ENCODE measurements at places on chromosomes 1 and 21. TPM values are rescaled to one million over a fixed set of nuclear protein-coding genes. Genes with fewer than 3 reads are reported as not detected.

DNA sequence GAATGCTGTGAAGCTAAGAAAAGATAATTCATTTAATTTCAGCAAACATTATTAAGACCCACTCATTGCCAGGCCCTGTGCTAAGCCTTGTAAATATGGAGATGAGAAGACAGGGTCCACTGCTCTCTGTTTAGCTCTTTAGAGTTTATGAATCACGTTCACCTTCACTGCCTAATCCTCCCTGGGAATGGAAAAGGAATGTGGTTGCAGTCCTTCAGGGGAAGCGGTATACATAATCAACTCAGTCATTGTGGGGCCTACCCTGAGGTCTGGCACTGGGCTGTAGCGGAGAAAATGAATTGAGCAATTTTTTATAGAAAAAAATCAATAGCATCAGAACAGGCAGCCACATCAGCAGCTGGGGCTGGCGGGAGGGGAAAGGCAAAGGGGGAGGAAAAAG, 412.1 kb upstream of the NFIA start:
- no peak overlapping the region for H3K27ac ChIP-seq
- no peaks in the 10 kb centered on the region for H3K27me3 ChIP-seq
- H3K4me1 ChIP-seq = peaks cover 25% of the 10 kb centered on the region
- DNase-seq = no peak
- H3K36me3 ChIP-seq = no peaks in the 10 kb centered on the region
- H3K4me3 ChIP-seq = no peak overlapping the region

DNA sequence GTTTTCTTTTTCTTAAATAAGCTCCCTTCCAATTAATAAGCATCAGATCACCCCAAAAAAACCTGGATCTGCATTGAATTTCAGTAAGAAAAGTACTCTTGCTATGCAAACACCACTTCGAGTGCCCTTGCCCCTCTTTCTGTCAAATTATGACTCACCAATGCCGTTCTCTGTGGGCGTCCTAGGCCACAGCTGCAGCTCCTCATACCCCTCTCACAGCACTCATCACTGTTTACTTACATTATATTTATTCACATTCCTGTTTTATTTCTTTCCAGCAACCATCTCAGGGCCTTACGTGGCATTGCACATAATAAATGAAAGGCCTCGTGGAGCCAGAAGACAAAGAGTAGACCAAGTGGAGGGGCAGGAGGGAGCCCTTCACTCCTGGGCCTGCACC, 99.1 kb upstream of the CTTNBP2NL start:
- no peak overlapping the region for H3K4me3 ChIP-seq
- no peak for DNase-seq
- H3K27me3 ChIP-seq = peaks cover 11% of the 10 kb centered on the region

DNA sequence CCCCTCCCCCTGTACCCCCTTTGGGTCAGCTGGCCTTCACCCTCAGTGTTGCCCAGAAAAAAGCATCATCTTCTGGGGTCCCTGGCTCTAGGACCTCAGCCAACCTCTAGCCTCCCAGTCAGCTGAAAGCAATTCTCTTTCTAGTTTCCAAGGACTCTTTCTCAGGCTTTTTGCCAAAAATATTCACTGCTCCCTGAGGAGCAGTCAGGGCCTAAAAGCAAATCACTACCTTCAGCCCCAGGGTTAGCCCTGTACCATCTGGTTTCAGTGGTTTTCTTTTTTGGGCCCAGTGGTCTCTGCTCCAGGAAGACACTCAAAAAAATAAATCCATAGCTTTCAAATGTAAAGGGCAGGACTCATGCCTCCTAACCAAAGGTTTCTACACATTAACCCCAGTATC, 3.1 kb upstream of the LMOD1 start:
- no peak overlapping the region for H3K4me3 ChIP-seq
- H3K27me3 ChIP-seq = peaks cover 39% of the 10 kb centered on the region
- no peak overlapping the region for H3K27ac ChIP-seq

DNA sequence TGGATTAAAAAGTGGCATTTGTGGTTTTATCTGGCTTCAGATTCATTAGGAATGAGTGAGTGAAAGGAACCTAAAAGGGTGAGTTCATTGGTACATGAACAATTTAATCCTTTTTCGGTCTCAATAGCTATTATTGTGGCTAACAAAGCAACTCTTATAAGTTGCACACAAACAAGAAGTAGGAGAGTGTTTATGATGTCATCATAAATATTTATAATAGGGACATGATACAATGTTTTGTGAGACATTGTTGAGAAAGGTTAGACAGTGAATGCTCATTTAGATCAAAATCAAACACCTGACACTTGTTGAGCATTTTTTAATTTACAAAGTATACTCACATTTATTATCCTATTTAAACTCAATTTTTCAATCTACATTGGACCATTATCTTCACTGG, 363.4 kb downstream of the PDE4B start:
- H3K27ac ChIP-seq = no peak overlapping the region
- no peak for DNase-seq
- H3K4me3 ChIP-seq = no peak overlapping the region
- no peaks in the 10 kb centered on the region for H3K36me3 ChIP-seq

GRCh38 chr1:247371801-247372259, 40.2 kb upstream of the ZNF496 start:
- H3K4me3 ChIP-seq = no peak overlapping the region
- peaks cover 21% of the 10 kb centered on the region for H3K27me3 ChIP-seq
- peaks cover 8% of the 10 kb centered on the region for H3K36me3 ChIP-seq
- H3K4me1 ChIP-seq = peaks cover 32% of the 10 kb centered on the region
- no peak for DNase-seq
- no peak overlapping the region for H3K27ac ChIP-seq

- H3K27ac ChIP-seq = no peak overlapping the region
- H3K4me1 ChIP-seq = peaks cover 22% of the 10 kb centered on the region
- peaks cover 34% of the 10 kb centered on the region for H3K27me3 ChIP-seq
- peak overlapping the region; percentile 91 for H3K4me3 ChIP-seq
- DNase-seq = no peak
Measured at GRCh38 chr1:231037585-231038517, 2.2 kb downstream of the FAM89A start.

The PRR9 gene
- total RNA-seq = not detected

DNA sequence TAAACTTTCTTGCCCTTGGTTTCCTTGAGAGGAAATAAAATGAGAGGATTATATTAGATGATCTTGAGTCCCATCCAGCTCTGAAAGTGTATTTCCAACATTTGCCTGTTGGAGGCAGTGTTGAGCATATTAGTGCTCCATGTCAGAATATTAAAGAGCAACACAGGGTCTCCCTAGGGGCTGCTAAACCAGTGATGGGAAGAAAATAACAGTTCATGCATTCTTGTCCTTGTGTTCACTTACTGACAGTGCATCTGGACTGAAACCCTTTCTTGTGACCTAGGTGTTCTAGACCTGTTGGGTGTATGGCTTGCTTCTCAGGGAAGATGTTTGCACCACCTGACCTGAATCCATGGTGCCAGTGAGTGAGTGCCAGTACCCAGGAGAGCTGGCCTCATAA, 124.7 kb upstream of the KIAA0040 start:
- H3K4me3 ChIP-seq = no peak overlapping the region
- DNase-seq = peak; percentile 4
- no peaks in the 10 kb centered on the region for H3K36me3 ChIP-seq
- no peak overlapping the region for H3K27ac ChIP-seq

DNA sequence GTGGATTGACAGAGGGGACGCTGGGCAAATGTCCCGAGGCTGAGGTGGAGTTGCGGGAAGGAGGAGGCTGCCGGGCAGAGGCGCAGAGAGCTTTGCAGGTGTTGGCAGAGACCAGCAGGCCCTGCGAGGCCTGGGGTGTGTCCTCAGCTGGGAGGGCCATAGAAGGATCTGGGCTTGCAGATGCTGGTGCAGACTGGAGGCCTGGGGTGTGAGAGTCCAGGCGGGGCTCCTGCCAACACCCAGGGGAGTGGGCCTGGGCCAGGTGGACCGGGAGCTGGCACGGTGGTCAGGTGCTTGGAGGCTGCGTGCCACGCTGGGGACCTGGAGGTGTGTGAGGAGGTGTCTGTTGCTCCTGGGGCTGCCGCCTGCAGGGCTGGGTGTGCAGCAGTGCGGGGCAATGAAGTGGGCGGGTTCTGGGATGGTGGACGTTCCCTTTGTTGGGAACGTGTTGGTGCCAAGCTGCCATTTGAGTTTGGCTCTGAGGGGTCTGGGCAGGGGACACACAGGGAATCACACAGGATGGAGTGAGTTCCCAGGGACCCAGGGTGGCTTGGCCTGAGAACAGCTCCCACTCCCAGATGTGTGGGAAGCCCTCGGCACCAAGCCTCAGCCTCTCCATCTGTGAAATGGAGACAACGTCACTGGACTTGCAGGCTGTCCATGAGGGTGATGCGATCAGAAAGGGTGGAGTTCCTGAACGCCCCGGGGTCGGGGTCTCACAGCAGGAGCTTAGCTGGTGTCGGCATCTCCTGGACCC, 39.9 kb upstream of the POFUT2 start:
- DNase-seq = no peak
- H3K27me3 ChIP-seq = peaks cover 11% of the 10 kb centered on the region
- H3K36me3 ChIP-seq = no peaks in the 10 kb centered on the region
- H3K4me3 ChIP-seq = peak overlapping the region; percentile 19
- peaks cover 38% of the 10 kb centered on the region for H3K4me1 ChIP-seq

DNA sequence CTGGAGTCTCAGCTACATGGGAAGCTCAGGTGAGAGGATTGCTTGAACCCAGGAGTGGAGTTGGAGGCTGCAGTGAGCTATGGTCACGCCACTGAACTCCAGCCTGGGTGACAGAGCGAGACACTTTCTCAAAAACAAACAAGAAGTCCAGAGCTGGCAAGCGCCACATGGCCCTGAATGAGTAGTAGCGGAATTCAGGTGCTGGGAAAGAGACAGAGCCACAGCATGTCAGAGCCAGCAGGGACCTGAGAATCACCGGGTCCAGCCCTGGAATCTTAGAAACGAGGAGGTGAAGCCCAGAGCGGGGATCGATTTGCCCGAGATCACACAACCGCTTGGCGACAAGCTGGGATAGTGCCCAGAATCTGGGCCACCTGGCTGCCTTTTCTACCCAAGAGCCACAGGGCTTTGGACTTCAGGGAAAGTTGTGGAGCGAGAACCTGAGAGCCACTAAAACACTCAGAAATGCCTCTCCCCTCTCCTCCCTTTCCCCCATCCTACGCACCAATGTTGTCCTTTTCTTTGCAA, 9.8 kb downstream of the ARL8A start:
- H3K27me3 ChIP-seq = no peaks in the 10 kb centered on the region
- H3K27ac ChIP-seq = peak overlapping the region; percentile 89
- peaks cover 4% of the 10 kb centered on the region for H3K36me3 ChIP-seq
- peaks cover 20% of the 10 kb centered on the region for H3K4me1 ChIP-seq
- DNase-seq = no peak

DNA sequence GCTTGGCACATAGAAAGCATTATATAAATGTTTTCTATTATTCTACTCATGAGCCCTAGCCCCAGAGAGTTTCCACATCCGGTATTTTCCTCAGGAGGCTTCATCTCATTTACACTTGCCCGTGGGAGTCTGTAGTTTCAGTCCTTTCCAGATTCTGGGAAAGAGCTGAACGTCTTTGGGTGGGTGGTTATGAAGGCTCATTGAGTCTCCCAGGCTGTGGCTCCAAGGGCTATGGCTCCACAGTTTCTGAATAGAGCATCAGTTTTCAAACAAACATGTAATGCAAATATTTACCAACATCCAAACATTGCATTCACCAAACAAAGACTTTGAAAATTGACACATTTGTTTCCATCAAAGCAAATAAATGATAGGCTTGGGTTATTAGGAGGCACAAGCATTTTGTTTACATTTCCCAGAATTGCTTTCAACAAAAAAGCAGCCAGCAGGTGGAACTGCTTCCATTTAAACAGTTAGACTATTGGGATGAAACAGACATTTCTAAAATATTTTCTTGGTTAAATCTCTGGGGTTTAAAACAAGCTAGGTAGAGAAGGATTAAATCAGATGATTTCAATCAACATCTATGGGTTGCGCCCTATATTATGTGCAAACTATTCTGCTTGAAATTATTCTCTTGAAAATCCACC, 1.3 kb upstream of the LEMD1 start:
- H3K27me3 ChIP-seq = peaks cover 4% of the 10 kb centered on the region
- no peak overlapping the region for H3K4me3 ChIP-seq
- no peak for DNase-seq
- no peak overlapping the region for H3K27ac ChIP-seq
- no peaks in the 10 kb centered on the region for H3K36me3 ChIP-seq

GRCh38 chr1:178088651-178089050, 5.3 kb upstream of the RASAL2 start:
- H3K36me3 ChIP-seq = peaks cover 6% of the 10 kb centered on the region
- H3K4me3 ChIP-seq = peak overlapping the region; percentile 12
- no peaks in the 10 kb centered on the region for H3K27me3 ChIP-seq
- H3K27ac ChIP-seq = no peak overlapping the region
- H3K4me1 ChIP-seq = peaks cover 13% of the 10 kb centered on the region

DNA sequence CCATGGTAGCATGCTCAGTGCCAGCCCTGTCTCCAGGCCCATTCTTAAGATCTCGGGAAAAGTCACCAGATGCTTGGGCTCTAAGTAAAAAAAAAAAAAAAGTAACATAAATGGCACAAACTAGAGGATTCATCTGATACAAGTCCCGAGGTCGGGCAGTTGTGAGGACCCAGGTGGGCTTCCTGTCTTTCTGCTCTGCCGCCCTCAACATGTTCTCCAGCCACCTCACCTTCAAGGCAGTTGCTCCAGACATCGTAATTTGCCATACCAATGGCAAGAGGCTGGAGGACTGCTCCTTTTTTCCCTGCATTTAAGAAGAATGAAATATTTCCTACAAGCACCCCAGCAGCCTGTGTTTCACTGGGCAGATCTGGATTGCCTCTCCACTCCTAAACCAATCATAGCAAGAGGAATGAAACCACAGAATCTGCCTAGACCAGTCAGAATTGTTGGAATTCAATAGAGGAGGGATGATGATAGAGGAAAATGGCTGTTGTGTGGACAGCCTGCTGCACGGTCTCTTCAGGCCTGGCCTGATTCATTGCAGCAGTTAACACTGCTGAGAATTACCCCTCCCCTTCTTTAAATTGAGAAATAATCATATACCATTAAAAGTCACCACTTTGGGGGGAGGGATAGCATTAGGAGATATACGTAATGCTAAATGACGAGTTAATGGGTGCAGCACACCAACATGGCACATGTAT, 5.4 kb downstream of the HMGN2 start:
- H3K27me3 ChIP-seq = peaks cover 7% of the 10 kb centered on the region
- H3K4me1 ChIP-seq = peaks cover 38% of the 10 kb centered on the region
- H3K36me3 ChIP-seq = peaks cover 37% of the 10 kb centered on the region
- H3K4me3 ChIP-seq = peak overlapping the region; percentile 82

- H3K4me1 ChIP-seq = peaks cover 3% of the 10 kb centered on the region
- H3K27me3 ChIP-seq = no peaks in the 10 kb centered on the region
- DNase-seq = no peak
- no peaks in the 10 kb centered on the region for H3K36me3 ChIP-seq
- no peak overlapping the region for H3K4me3 ChIP-seq
Measured at GRCh38 chr1:67468066-67468718, 38.0 kb upstream of the SERBP1 start.

The TNFRSF25 gene
- 23.4 TPM for total RNA-seq
